ENCODE measurements at places on chromosomes 4 and X. TPM values are rescaled to one million over a fixed set of nuclear protein-coding genes. Genes with fewer than 3 reads are reported as not detected.

Gene DDX53
- total RNA-seq: not detected

Gene SPCS3
- total RNA-seq: 155 TPM

Gene WDR13
- total RNA-seq: 38.6 TPM

Gene UCHL1
- 2.5 TPM for total RNA-seq

Gene TMEM150C
- not detected for total RNA-seq

Gene GC
- not detected for total RNA-seq

DNA sequence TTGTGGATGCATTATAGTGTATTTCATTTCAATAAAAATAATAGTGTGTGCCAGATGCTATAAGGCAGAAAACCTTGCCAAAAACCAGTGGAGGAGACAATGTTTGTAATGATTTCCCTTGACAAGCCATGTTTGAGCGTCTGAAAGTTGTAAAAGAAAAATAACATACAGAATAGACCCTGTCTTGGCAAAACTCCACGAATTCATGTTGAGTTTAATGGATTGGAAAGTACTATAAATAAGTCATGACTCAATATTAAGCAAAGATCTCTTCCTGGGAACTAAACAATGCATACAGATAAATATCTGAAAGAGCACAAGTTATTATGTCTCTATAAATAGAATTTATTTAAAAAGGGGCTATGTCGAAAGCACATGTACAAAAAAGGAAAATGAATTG is 543.5 kb downstream of the GABRG1 start:
- no peak for DNase-seq
- no peak overlapping the region for H3K27ac ChIP-seq
- no peaks in the 10 kb centered on the region for H3K27me3 ChIP-seq
- no peaks in the 10 kb centered on the region for H3K36me3 ChIP-seq

- no peak for DNase-seq
- no peaks in the 10 kb centered on the region for H3K36me3 ChIP-seq
- no peak overlapping the region for H3K4me3 ChIP-seq
- H3K27ac ChIP-seq: no peak overlapping the region
- no peaks in the 10 kb centered on the region for H3K4me1 ChIP-seq
These were observed 50.4 kb downstream of the SORBS2 start for GRCh38 chr4:185761352-185762235.

DNA sequence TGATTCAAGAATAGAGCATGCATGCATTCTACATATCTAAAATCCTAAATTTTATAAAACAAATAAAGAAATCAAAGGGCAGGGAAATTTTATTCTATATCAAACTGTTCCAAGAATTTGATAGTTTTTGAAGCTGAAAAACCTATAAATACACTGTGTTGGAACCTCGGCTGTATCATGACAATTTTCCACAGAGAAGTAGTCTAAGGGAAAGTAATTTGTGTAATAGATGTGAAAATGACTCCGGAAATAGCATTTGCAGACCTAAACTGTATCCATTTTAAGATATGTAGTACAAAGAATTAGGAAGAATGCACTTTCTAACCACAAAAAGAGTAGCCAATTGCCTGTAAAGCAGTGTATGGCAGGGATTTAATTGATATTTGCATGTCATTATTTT is 112.5 kb upstream of the WDR17 start:
- H3K27ac ChIP-seq: no peak overlapping the region
- no peaks in the 10 kb centered on the region for H3K4me1 ChIP-seq
- H3K4me3 ChIP-seq: no peak overlapping the region
- H3K36me3 ChIP-seq: no peaks in the 10 kb centered on the region

DNA sequence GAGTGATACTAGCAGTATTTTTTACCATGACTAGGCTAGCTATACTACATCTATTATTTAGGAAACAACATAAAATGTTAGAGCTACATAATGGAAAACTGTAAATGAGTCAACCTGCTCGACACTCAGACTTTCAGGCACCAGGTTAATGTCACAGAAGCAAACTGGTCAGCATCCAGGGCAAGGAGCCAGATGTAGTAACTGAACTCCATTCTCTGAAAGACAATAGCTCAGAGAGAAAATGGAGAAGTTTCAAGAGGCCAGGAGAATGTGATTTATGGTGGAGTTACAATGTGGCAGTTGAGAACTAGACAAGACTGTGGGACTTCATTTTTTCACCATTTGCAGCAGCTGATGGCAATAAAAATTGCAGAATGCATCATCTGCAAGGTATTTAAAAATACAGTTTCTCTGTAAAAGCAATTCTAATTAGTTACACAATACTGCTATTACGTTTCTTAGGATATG is 342.7 kb upstream of the PABPC4L start:
- H3K27me3 ChIP-seq: no peaks in the 10 kb centered on the region
- no peak overlapping the region for H3K27ac ChIP-seq

GRCh38 chr4:69995526-69996016 is at the start of gene STATH:
Gene STATH, plus strand, starts transcription at chr4:69995966. Its CDS starts 2,472 bp downstream, at chr4:69998438.
- no peak for DNase-seq
- no peaks in the 10 kb centered on the region for H3K27me3 ChIP-seq
- H3K36me3 ChIP-seq: no peaks in the 10 kb centered on the region
- H3K27ac ChIP-seq: no peak within 1 kb of the TSS
- no peak within 1 kb of the TSS for H3K4me3 ChIP-seq

- H3K4me1 ChIP-seq: no peaks in the 10 kb centered on the region
- no peak overlapping the region for H3K27ac ChIP-seq
- H3K27me3 ChIP-seq: no peaks in the 10 kb centered on the region
- no peaks in the 10 kb centered on the region for H3K36me3 ChIP-seq
- no peak overlapping the region for H3K4me3 ChIP-seq
- DNase-seq: no peak
These were observed 595.4 kb upstream of the AGA start for GRCh38 chr4:178037459-178038214.

GRCh38 chr4:24303926-24304325 is 280.4 kb downstream of the DHX15 start:
- DNase-seq: no peak
- H3K36me3 ChIP-seq: no peaks in the 10 kb centered on the region
- no peaks in the 10 kb centered on the region for H3K4me1 ChIP-seq

GRCh38 chrX:24204331-24204730 is 54.8 kb downstream of the ZFX start:
- H3K27me3 ChIP-seq: no peaks in the 10 kb centered on the region
- no peak for DNase-seq
- H3K4me3 ChIP-seq: no peak overlapping the region
- peaks cover 41% of the 10 kb centered on the region for H3K4me1 ChIP-seq
- H3K27ac ChIP-seq: peak overlapping the region; percentile 34

GRCh38 chr4:101299899-101300540 is 47.3 kb downstream of the PPP3CA start:
- H3K4me1 ChIP-seq: peaks cover 7% of the 10 kb centered on the region
- H3K27ac ChIP-seq: no peak overlapping the region
- H3K27me3 ChIP-seq: no peaks in the 10 kb centered on the region
